ENCODE measurements at places on chromosomes 1 and 21. TPM values are rescaled to one million over a fixed set of nuclear protein-coding genes. Genes with fewer than 3 reads are reported as not detected.

The IFI44L gene
- total RNA-seq = 1.2 TPM

The CTH gene
- total RNA-seq = 9.2 TPM

The GJB3 gene
- total RNA-seq = not detected

The TEDDM1 gene
- total RNA-seq = not detected

The COL6A2 gene
- total RNA-seq = 691 TPM

The SSX2IP gene
- 7.1 TPM for total RNA-seq

The HAPLN2 gene
- not detected for total RNA-seq

The OR2L8 gene
- total RNA-seq = not detected

The SH2D1B gene
- total RNA-seq = 0.15 TPM

The IFNLR1 gene
- not detected for total RNA-seq

The DNAJC28 gene
- total RNA-seq = 1.5 TPM

The TMEM52 gene
- 1.3 TPM for total RNA-seq

The HEYL gene
- not detected for total RNA-seq

The IL19 gene
- total RNA-seq = not detected

The GCSAML gene
- not detected for total RNA-seq

The HSD11B1 gene
- total RNA-seq = 20.5 TPM

The SPRR2G gene
- total RNA-seq = not detected

The RNF2 gene
- total RNA-seq = 12.3 TPM

The CYP4X1 gene
- not detected for total RNA-seq

The UBE2U gene
- not detected for total RNA-seq

The MCM3AP gene
- 60.0 TPM for total RNA-seq

The RSPO1 gene
- 0.17 TPM for total RNA-seq

The CYP2J2 gene
- total RNA-seq = 0.50 TPM

The WNT9A gene
- 0.30 TPM for total RNA-seq

The ZSWIM5 gene
- 0.17 TPM for total RNA-seq

The CADM3 gene
- total RNA-seq = under 0.01 TPM

Measured in bronchus fibroblast of lung (primary cell).